Activated CD8-positive, alpha-beta T cell treated with anti-CD3 and anti-CD28 coated beads, Interleukin-2, amount 10 ng/mL, durations not matched to agents 7 days and 5 days (primary cell): ENCODE measurements at places on chromosomes 7 and 10. TPM values are rescaled to one million over a fixed set of nuclear protein-coding genes. Genes with fewer than 3 reads are reported as not detected.

Gene SLC16A12
- not detected for total RNA-seq

Gene CD36
- not detected for total RNA-seq

Gene ADCYAP1R1
- not detected for total RNA-seq

Gene ZNF727
- total RNA-seq, result not detected

Gene PTPRZ1
- total RNA-seq, result not detected

Gene DPCD
- total RNA-seq, result 6.2 TPM

Gene CALML3
- not detected for total RNA-seq

Gene POP7
- 48.3 TPM for total RNA-seq

Gene PNPLA8
- total RNA-seq, result 13.0 TPM

Gene PTN
- total RNA-seq, result not detected

Gene PLEKHS1
- total RNA-seq, result not detected

GRCh38 chr7:7317850-7318249 is 135.5 kb downstream of the C1GALT1 start:
- no peaks in the 10 kb centered on the region for H3K4me1 ChIP-seq
- H3K4me3 ChIP-seq, result no peak overlapping the region
- no peaks in the 10 kb centered on the region for H3K27me3 ChIP-seq
- DNase-seq, result no peak
- no peak overlapping the region for H3K27ac ChIP-seq
- no peaks in the 10 kb centered on the region for H3K36me3 ChIP-seq

DNA sequence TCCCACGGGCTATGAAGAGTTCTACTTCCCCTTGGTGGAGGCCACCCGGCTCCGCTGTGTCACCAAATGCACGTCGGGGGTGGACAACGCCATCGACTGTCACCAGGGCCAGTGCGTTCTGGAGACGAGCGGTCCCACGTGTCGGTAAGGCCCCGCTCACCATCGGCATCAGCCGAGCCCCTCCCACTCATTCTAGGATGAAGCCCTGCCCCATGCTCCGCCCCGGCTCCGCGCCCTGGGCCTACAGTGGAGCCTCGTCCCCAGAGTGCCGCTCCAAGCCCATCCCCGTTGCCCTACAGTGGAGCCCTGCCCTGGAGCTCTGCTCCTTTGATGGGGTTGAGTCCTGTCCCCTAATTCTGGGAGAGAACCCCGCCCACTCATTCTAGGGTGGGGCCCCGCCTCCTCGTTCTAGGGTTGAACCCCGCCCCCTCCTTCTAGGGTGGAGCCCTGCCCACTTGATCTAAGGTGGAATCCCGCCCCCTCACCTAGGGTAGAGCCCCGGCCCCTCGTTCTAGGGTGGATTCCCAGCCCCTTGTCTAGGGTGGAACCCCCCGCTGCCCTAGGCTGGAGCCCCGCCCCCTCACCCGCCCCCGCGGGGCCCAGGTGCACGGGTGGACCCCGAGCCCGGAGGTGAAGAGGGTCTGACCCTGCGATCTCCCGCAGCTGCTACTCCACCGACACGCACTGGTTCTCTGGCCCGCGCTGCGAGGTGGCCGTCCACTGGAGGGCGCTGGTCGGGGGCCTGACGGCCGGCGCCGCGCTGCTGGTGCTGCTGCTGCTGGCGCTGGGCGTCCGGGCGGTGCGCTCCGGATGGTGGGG is 3.4 kb upstream of the MUC12 start:
- H3K4me1 ChIP-seq, result peaks cover 14% of the 10 kb centered on the region
- H3K27ac ChIP-seq, result no peak overlapping the region
- peaks cover 40% of the 10 kb centered on the region for H3K27me3 ChIP-seq
- H3K4me3 ChIP-seq, result peak overlapping the region; percentile 23
- no peaks in the 10 kb centered on the region for H3K36me3 ChIP-seq

DNA sequence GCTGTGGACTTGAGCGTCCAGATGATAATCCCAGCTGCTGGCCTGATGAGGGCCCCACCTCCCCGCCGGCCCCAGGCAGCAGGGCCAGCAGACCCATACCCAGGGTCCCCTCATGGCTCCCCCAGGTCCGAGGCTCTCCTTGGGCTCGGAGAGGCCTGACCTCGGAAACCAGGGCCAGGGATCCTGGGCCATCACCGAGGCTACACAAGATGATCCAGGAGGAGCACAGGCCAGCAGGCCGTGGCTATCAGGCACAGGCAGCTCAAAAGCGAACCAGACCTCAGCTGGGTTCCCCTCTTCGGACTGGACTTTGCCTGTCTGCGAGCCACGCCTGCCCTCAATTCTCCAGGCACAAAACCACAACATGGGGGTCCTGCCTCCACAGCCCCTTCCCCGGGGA is 17.4 kb downstream of the PDGFA start:
- no peak overlapping the region for H3K4me3 ChIP-seq
- H3K27ac ChIP-seq, result no peak overlapping the region
- no peak for DNase-seq
- peaks cover 6% of the 10 kb centered on the region for H3K4me1 ChIP-seq
- no peaks in the 10 kb centered on the region for H3K27me3 ChIP-seq

- H3K27me3 ChIP-seq, result peaks cover 11% of the 10 kb centered on the region
- no peak overlapping the region for H3K4me3 ChIP-seq
- H3K4me1 ChIP-seq, result no peaks in the 10 kb centered on the region
- no peak overlapping the region for H3K27ac ChIP-seq
Observed at GRCh38 chr7:22845221-22845834, 22.7 kb upstream of the TOMM7 start.

- no peak overlapping the region for H3K4me3 ChIP-seq
- no peaks in the 10 kb centered on the region for H3K36me3 ChIP-seq
- no peak overlapping the region for H3K27ac ChIP-seq
- DNase-seq, result peak; percentile 13
- H3K4me1 ChIP-seq, result no peaks in the 10 kb centered on the region
- H3K27me3 ChIP-seq, result peaks cover 15% of the 10 kb centered on the region
Observed at GRCh38 chr7:31120800-31121513, 68.8 kb downstream of the ADCYAP1R1 start.

DNA sequence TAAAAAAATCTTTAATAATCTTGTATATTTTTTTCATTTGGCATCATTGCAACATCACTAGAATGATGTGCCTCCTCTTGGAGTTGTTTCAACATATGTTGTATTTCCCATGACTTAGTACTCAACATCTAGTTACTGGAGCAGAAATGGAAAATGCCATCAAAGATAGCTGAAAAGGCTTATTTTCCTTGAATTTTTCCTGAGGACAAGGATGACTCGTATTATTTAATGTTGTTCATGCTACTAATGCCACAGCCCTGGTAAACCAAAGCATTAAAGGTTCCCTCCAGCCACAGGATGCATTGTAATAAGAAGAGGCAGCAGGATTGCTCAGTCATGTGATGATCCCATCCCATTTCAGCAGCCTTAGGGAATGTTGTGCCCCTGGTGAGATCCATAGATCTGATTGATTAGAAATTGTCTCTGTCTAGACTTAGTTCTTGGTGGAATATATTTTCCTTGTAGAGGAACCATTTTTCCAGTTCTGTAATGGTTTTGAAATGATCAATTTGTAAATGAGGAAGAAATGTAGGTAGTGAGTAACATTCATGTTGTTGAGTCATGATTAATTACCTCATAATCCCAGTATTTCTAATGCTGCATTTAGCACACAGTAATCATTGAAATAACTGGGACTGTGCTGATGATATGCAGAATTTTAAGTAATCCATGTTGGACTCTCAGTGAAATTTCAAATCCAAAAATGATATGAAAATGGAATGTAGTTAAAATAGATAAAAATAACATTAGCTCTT is 91.3 kb upstream of the SMIM30 start:
- H3K36me3 ChIP-seq, result no peaks in the 10 kb centered on the region
- H3K27me3 ChIP-seq, result no peaks in the 10 kb centered on the region
- no peak overlapping the region for H3K27ac ChIP-seq
- no peaks in the 10 kb centered on the region for H3K4me1 ChIP-seq
- H3K4me3 ChIP-seq, result no peak overlapping the region

DNA sequence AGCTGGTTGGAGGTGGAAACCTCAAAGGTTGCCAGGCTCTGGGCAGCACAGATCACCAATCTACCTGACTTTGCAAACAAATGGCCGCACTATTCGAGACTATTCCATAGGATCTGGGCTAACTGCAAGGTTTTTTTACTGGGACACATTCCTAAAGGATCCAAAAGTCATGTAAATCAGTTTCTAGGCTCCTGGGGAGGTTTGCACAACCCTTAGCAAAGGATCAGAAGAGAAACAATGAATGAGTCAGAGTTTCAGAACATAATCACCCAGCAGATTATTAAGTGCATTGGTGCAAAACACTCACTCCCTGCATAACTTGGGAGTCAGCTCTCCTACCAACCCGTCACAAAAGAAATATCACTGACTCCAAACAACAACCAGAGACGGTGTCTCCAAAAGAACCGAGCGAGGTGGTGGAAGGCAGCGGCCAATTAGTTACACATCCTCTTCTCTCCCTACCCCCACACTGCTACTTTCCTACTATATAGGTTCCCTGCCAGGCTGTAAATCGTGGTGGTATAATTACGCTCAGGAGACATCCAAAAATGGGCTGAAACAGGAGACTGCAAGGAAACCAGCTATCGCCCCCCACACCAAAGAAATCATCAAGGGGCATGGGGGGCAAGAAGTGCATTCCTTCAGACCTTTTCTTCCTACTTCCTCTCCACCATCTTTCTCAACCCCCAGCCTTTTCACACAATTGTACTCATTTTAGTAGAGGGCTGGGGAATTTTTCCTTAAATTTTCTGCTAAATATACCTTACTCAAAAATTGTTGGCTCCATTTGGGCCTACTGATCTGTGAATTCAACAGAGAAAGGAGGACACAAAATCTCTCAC is 3.2 kb downstream of the UBE2H start:
- H3K27me3 ChIP-seq, result no peaks in the 10 kb centered on the region
- H3K36me3 ChIP-seq, result peaks cover 6% of the 10 kb centered on the region
- no peak overlapping the region for H3K4me3 ChIP-seq
- DNase-seq, result peak; percentile 36
- H3K4me1 ChIP-seq, result peaks cover 11% of the 10 kb centered on the region

GRCh38 chr10:30420766-30421165 is 13.2 kb upstream of the MAP3K8 start:
- no peak overlapping the region for H3K4me3 ChIP-seq
- no peaks in the 10 kb centered on the region for H3K27me3 ChIP-seq
- H3K27ac ChIP-seq, result no peak overlapping the region
- peaks cover 2% of the 10 kb centered on the region for H3K36me3 ChIP-seq
- DNase-seq, result no peak

DNA sequence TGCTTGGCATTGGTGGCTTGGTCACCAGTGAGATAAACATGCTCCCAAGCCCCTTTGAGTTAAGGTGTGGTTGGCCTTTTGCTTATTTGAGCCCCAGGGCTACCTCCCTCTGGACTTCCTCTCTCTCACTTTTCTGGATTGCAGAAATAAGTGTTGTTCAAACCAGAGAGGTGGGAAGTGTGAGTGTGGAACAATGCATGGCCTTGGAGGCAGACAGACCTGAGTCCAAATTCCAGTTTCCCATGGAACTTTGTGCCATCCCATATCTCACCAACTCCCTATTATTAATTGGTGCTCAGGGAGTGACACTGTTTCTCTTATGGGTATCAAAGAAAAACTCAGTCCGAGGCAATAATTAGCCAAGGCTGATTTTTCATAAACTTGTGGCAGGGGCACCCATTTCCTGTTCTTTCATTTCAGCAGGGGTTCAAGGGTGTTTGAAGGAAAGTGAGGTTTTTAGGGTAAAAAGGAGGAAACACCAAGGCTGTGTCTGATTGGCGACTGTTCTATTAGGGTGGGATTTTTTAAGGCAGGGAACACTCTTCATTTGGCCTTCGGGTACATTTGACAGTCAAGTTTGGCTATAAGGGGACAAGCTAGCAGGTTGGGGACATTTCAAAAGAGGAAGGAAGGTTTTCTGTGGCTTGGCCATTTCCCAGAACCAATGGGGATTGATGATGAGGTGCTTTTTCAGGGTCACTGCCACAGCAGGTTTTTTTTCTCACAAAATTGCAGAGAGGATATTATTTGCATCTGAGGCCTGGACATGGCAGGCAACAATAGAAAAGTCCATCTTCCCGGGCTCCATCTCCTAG is 148.8 kb upstream of the NPY start:
- H3K27ac ChIP-seq, result no peak overlapping the region
- no peak overlapping the region for H3K4me3 ChIP-seq
- DNase-seq, result no peak

GRCh38 chr10:114611617-114612016 is 46.5 kb downstream of the ABLIM1 start:
- H3K4me3 ChIP-seq, result no peak overlapping the region
- H3K4me1 ChIP-seq, result peaks cover 8% of the 10 kb centered on the region
- DNase-seq, result no peak
- no peak overlapping the region for H3K27ac ChIP-seq
- peaks cover 3% of the 10 kb centered on the region for H3K27me3 ChIP-seq

DNA sequence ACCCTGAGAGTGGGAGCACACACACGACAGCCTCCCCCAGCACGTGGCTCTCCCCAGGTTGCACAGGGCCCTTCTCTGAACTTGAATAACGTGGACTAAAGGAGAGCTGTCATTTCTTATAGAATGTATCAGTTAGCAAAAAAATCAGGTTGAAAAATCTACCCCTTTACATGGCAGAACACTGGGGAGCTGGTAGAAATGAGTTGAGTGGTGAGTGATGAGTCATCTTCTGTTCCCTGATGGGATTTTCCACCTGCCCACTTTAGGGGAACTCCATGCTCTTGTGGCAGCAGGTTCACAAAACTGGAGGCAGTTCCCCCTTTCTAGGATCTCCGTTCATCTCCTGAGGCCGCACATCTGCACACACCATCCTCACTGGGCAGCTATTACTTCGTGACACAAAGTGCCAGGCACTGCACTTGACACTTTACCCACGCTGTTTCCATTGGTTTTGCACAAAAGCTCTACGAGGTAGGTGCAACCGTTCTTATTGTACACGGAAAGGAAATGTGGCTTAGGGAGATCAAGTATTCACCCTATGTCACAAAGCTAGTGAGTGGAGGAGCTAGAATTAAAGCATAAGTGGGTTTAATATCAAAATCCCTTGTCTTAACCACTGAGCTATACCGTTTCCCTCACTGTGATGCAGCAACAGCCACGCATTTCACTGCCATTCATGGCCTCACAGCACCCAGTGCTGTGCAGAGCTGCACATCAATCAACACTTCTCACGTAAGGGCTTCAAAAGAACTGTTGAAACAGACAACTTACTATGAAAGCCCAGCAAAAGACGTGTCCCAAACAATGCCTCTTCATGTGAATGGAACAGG is 80.2 kb downstream of the RNF216 start:
- no peaks in the 10 kb centered on the region for H3K27me3 ChIP-seq
- H3K36me3 ChIP-seq, result peaks cover 49% of the 10 kb centered on the region

- H3K36me3 ChIP-seq, result no peaks in the 10 kb centered on the region
- peak; percentile 23 for DNase-seq
- no peaks in the 10 kb centered on the region for H3K27me3 ChIP-seq
- H3K4me3 ChIP-seq, result no peak overlapping the region
Observed at GRCh38 chr7:12458520-12459131, 55.0 kb upstream of the VWDE start.

GRCh38 chr7:68512466-68512865 is 1085.8 kb upstream of the AUTS2 start:
- no peaks in the 10 kb centered on the region for H3K36me3 ChIP-seq
- no peak overlapping the region for H3K4me3 ChIP-seq
- H3K27ac ChIP-seq, result no peak overlapping the region

- DNase-seq, result no peak
- H3K27me3 ChIP-seq, result peaks cover 41% of the 10 kb centered on the region
- peak overlapping the region; percentile 88 for H3K27ac ChIP-seq
- H3K4me3 ChIP-seq, result peak overlapping the region; percentile 82
- peaks cover 24% of the 10 kb centered on the region for H3K36me3 ChIP-seq
- H3K4me1 ChIP-seq, result peaks cover 60% of the 10 kb centered on the region
Observed at GRCh38 chr10:22319980-22320558, 830 bp upstream of the BMI1 start.

GRCh38 chr10:31953480-31953879 is 24.8 kb upstream of the ARHGAP12 start:
- H3K4me3 ChIP-seq, result no peak overlapping the region
- no peaks in the 10 kb centered on the region for H3K27me3 ChIP-seq
- no peak overlapping the region for H3K27ac ChIP-seq
